ENCODE measurements at places on chromosomes 6 and 20.

GRCh38 chr6:30060606-30061091 is 416 bp upstream of the POLR1H start:
- no peak for DNase-seq

- no peak for DNase-seq
Measured at GRCh38 chr20:32366380-32366779, 8.2 kb downstream of the ASXL1 start.

- DNase-seq: no peak
Measured at GRCh38 chr20:3068986-3069900, 2.2 kb upstream of the OXT start.

- no peak for DNase-seq
Measured at GRCh38 chr20:16020971-16021370, 552.3 kb downstream of the KIF16B start.

- no peak for DNase-seq
Measured at GRCh38 chr6:119067091-119067490, 11.4 kb downstream of the FAM184A start.

DNA sequence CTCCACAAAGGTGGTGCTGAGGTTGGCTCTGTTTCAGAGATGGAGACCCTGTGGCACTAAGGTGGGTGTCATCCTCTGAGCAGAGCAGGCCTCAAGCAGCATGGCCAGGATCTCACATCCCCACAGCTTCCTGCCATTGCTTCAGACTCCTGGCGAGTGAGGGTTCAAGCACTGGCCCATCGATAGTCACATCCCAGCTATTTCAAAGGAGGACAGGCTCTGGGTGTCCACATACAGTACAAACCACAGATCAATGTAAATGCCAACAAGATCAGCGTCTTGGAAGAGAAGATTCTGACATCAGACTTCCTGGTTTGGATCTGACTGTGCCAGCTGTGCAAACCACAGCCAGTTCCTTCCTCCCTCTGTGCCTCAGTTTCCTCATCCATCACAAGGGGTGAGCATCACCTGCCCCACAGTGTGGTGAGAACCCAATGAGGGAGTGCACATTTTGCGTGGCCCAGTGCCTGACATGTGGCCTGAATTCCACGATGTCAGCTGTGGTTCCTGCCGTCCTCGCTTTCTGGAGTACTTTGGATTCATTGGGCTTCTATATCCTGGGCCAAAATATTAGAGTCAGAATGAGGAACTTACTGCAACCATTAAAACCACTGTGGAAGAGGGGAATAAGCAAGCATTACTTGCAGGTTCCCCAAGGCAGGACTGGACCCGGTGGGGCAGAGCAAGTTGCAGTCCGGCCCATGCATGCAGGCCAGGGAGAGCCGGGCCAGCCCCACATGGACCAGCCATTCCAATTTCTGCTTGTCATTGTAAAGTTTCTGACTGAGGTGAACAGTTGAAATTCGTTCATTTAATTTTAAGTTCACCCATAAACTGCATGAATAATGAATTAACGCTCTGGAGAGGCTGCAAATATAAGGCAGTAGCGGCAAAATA is 236.0 kb downstream of the TTLL2 start:
- no peak for DNase-seq

GRCh38 chr6:145015739-145016558 is 719.4 kb downstream of the EPM2A start:
- DNase-seq: peak; percentile 77

DNA sequence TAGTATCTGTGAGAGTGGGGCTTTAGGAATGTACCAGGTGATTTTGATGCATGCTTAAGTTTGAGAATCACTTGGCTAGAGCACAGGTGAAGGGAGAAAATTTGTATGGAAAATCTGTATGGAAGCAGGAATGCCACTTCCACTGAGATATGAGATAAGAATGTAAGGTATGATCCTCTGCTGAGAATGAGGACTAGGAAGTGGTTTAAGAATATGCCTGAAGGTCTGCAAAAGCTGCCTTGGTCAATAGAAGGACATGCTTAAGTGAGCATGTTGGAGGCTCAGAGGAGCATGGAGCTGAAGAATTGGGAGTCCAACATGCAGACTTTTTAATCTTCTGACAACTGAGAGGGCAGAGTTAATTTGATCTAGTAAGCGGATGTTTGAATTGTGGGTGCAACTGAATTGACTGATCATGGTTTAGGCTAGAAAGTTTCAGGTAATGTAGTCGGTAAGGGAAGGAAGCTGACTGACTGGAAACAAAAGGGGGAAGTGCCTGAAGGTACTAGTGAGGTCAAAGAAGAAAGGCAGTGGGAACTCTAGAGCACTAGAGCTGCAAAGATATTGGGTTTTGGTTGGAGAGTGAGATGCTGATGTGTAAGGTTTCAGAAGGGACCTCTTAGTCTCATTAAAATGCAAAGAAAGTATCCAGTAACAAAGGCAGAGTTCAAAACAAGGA is 28.6 kb upstream of the NOTCH4 start:
- DNase-seq: no peak

- DNase-seq: peak; percentile 82
Measured at GRCh38 chr20:24634855-24635254, 165.4 kb downstream of the SYNDIG1 start.

DNA sequence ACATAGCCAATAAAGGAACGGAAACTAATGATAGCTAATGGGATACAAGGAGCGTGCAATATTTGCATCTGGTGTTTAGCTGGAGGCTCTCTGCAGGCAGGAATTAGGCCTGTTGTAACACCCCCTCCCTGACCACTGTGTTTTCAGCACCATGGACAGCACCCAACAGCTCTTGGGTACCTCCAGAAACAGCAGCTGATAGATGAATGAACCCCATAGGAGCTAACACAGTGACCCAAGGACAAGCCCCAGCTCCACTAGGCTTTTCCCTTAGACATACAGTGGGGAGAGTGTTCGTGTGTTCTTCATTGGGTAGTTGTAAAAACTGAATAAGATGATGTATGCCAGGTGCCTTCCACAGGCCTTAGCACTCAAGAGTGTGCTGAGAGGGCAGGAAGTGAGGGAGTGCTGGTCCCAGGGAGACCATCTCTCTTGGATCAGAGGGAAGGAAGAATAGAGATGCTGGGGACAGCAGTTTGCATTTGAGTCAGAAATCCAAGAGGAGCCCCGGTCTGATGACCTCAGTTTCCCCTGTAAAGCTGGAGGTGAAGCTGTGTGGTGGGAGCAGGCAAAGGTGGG is 161.3 kb downstream of the PHACTR3 start:
- no peak for DNase-seq

DNA sequence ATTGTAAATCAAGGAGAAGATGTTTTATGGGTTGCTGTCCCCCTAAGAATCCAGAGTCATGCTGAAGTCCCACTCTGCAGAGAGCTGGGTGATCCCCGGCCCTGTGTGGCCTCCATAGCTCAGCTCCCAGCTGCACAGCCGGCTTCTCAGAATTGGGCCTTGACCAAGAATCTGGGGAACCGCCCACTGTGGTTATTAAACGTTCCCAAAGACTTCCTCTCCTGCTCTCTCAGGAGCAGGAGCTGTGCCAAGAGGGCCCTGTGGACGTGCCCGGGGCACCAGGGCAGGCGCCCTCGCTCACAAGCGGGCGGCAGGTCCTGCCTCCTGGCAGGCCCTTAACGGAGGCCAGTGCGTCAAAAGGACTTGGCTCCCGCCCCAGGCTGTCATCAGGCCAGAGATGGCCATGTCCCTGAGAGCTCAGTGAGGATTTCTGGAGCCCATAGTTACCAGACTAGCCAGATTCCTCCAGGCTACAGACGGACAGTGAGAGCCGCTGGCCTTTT is 30.4 kb downstream of the ZC3H12D start:
- DNase-seq: peak; percentile 57

GRCh38 chr20:44736170-44737021 is 9.3 kb upstream of the KCNK15 start:
- DNase-seq: no peak
